ENCODE measurements at places on chromosomes 6 and 20.

DNA sequence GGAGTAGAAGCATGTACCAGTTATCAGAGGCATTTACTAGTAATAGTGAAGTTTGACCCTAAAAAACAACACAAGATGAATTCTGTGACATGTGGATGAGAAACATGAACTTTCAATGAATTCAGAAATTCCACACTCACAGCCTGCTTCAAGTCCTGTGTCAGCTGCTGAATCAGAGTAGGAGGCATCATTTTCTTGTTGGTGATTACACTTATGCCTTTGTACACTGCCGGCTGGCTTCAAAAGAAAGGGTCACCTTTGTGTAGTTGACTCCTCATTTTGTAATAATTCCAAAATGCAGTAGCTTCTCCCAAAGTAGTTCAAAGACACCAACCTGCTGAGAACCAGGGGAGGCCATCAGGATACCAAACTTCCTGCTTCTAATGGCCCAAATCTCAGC is 165.5 kb downstream of the BACH2 start:
- DNase-seq: no peak

DNA sequence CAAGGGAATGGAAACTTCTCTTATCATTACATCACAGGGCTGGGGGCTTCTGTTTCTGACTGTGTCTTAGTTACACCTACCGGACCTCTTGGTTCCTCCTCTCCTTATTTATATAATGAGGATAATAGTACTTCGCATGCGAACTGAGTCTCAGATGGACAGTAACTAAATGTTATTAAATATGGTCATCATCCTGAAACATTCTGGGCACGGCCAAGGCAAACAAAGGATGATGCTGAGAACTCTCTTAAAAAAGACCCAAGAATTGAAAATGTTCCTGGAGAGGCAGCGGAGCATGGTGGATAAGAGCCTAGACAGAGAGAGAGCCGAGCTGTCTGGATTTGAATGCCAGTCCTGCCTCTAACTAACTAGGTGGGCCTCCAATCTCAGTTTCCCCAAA is 119.8 kb upstream of the SASH1 start:
- no peak for DNase-seq

GRCh38 chr6:57297505-57297904 is 19.9 kb upstream of the PRIM2 start:
- no peak for DNase-seq

GRCh38 chr6:36969988-36970891 is 15.7 kb downstream of the PI16 start:
- DNase-seq: no peak

DNA sequence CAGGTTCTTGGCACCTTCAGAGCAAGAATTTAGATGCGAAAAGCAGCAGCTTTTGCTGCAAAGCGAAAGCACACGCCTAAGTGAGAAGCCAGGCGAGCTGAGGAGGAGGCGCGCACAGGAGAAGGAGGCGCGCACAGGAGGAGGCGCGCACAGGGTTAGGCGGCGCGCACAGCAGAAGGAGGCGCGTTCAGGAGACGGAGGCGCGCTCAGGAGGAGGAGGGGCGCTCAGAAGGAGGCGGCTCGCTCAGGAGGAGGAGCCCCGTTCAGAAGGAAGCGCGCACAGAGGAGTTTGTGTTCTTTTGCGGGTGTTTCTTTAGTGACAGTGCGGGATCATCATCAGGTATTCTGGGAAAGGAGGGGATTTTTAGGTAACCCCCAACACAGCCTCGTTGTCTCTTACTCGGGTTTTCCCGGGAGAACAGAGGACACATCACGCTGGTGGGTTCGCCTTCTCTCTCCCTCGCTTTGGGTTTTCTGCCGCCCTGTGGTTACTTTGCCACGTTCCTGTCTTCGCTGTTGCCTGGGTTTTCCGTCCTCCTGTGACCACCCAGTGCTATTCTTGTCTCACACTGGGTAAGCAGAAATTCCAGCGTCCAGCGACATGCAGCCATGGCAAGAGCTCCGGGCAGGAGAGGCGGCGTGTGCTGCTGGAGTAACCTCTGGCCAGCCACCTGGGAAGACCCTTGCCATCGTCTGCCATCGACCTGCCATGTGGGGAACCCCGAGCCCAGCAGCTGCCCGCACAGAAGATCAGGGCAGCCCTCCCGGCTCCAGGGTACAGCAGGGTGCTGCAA is 47.0 kb downstream of the WDR27 start:
- DNase-seq: peak; percentile 7

- DNase-seq: no peak
Measured at GRCh38 chr6:41656002-41656691, 17.9 kb downstream of the MDFI start.

DNA sequence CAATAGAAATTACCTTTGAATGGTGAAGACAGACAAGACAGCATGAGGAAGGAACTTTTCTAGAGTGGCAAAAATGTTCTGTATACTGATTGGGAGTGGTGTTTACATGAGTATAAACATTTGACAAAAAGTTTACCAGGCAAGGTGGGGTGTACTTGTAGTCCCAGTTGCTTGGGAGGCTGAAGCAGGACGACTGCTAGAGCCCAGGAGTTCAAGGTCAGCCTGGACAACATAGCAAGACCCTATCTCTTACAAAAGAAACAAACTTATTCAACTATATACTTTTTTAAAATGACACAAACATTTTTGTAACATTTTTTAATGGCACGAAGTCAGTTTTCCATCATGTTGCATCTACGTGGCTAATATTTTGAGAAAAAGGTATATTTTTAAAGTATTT is 40.5 kb downstream of the ZHX3 start:
- DNase-seq: no peak

GRCh38 chr6:52493669-52494068 is 73.5 kb downstream of the EFHC1 start:
- DNase-seq: no peak

DNA sequence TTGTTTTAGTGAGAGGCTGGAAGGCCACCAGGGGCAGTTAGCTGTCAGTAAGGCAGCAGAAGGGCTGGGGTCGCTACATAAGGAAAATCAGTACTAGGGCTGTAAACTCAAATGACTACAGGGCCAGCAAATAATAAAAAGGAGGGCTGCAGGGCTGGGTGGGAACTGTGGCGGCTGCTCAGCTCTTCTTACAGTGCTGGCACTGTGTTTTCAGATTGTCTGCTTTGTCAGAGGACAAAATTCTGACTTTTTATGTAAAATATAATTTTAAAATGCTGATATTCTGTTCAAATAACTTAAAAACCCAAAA is 23.2 kb downstream of the HLA-A start:
- no peak for DNase-seq

- no peak for DNase-seq
Measured at GRCh38 chr6:37827603-37828265, 8.2 kb downstream of the ZFAND3 start.

GRCh38 chr20:8320306-8320705 is 188.2 kb downstream of the PLCB1 start:
- DNase-seq: no peak

GRCh38 chr20:10605547-10606195 is 68.1 kb downstream of the JAG1 start:
- DNase-seq: no peak

DNA sequence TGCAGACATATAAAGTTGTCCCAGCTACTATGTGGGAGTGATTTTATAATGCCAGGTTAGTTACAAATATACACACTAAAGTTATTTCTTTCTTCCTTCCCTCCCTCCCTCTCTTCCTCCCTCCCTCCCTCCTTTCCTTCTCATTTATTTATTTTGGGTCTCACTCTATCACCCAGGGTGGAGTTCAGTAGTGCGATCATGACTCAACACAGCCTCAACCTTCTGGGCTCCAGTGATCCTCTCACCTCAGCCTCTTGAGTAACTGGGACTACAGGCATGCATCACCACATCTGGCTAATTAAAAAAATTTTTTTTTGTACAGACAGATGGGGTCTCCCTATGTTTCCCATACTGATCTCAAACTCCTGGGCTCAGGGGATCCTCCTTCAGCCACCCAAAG is 59.2 kb downstream of the PHF20 start:
- no peak for DNase-seq

DNA sequence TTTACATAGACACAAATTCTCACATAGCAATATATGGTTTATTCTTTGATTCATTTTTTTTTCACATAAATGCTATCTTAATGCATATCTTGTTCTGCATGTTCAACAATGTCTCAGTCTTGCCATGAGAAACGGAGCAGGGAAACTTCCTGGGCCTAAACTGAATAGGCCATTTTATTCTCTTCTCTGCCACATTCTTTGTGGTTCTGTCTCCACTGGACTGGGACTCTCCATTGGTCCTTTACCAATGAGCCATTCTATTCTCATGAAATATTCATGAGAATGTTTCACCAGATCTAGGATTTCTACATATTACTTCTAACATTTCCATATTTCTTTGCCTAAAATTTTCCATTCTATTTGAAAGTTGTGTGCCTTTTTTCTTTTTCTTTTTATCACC is 42.8 kb downstream of the LAMA2 start:
- DNase-seq: no peak

DNA sequence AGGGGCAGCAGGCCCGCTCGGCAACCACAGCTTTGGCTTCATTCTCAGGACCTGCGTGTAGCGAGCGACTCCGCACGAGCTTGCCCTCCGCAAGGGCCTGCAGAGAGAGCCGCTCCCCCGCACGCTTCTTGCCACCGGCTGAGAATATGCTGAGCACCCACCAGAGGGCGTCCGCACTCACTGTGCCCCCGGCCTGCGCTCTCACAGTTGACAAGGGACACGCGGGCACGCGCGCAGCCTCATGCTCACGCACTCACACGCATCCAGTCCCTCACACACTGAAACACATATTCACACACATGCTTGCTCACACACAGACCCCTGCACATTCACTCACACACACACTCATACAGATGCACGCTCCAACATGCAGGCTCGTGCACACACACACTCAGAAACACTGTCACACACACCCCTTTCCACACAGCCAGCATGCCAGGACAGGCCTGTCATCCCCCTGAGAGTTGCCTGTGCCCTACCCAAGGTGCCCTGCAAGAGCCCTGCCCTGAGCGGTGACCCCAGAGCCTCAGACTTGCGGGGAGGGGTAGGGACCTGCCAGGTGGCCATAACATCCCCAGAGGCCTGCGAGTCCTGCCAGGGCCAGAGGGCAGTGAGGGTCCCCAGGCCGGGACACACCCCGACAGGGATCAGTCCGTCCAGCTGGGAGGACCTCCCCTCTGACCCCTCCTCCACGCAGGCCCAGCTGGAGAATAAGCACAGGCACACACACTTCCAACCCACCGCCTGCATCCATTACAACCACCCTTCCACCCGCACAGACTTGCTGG is 174.1 kb downstream of the BMP7 start:
- DNase-seq: no peak

DNA sequence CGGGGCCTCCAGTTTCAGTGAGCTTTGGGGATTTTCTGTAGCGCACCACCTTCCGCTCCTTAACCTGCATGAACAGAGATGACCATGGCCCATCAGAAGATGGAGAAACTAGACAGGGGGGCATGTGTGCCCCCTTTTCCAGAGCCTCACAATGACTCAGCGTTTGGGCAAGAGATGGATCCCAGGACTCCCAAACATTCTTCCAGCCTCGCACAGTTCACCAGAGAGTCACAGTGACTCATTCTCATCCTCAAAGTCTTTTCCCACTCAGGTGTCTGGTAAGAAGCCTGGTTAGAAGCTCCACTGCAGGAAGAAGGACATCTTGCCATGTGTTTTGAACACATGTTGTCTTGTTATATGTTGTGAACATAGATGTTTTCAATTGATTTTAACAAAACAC is 76.2 kb upstream of the FRMD1 start:
- no peak for DNase-seq

GRCh38 chr6:63819831-63820230 is 184.2 kb downstream of the PHF3 start:
- DNase-seq: no peak

DNA sequence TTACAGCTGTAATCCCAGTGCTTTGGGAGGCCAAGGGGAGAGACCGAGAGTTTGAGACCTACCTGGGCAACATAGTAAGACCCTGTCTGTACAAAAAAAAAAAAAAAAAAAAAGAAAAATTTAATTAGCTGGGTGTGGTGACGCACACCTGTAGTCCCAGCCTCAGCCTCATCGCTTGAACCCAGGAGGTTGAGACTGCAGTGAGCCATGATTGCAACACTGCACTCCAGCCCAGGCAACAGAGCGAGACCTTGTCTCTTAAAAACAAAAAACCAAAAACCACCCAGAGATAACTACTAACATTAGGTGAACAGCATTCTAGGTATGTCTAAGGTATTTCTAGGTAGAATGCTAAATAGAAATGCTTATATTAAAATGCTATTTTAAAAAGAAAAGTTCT is 21.0 kb upstream of the PI16 start:
- no peak for DNase-seq

- no peak for DNase-seq
Measured at GRCh38 chr6:27091661-27092315, 155.7 kb upstream of the PRSS16 start.

DNA sequence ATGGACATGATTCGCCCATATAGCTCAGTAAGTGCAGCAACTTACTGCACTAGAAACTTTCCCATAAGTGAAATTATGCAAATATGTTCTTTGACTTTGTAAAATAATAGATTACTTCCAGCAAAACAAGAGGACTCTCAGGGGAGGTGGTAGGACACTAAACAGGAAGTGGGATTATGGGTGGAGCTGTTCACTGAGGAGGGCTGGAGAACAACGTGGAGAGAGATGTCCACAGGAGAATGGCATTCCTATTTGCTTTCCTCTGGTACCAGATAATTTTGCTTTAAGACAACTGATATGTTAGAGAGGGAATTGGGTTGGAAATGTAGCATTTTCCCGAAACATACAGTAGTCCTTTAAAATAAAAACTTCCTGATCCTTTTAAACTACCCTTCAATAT is 3.7 kb downstream of the TPD52L1 start:
- DNase-seq: no peak

DNA sequence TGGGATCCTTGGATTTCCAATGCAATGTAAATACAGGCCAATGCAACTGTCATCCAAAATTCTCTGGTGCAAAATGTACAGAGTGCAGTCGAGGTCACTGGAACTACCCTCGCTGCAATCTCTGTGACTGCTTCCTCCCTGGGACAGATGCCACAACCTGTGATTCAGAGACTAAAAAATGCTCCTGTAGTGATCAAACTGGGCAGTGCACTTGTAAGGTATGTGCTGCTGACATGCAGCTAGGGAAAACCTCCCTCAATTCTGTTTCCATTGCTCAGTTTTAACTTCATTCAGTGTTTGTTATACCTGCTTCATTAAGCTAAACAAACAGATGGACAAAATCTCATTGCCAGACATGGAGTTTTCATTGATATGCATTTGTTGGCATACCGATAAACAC is 397.1 kb downstream of the ARHGAP18 start:
- DNase-seq: no peak

DNA sequence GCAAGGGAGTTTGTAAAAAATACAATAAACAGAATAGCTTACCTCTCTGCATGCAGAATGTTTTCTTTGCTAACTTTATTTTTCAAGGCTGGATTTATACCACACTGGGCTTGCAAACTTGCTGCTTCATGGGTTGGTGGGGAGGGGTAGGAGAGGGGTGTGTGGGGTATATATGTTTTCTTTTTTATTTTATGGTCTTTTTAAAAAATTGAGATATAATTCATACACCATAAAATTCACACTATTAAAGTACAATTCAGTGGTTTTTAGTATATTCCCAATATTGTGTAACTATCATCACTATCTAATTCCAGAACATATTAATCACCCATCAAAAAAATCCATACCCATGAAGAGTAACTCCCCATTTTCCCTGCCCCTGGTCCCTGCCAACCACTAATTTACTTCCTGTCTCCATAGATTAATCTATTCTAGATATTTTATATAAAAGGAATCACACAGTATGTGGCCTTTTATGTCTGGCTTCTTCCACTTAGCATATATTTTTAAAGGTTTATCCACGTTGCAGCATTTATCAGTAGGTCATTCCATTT is 14.3 kb upstream of the TRPC4AP start:
- DNase-seq: no peak

Measured in cerebellar nuclear complex (tissue), 1 donor.